ENCODE measurements at places on chromosomes 3 and 15. TPM values are rescaled to one million over a fixed set of nuclear protein-coding genes. Genes with fewer than 3 reads are reported as not detected.

Gene DLL4
- total RNA-seq: 0.17 TPM

Gene ADAMTSL3
- under 0.01 TPM for total RNA-seq

Gene FOXB1
- not detected for total RNA-seq

Gene C3orf85
- not detected for total RNA-seq

DNA sequence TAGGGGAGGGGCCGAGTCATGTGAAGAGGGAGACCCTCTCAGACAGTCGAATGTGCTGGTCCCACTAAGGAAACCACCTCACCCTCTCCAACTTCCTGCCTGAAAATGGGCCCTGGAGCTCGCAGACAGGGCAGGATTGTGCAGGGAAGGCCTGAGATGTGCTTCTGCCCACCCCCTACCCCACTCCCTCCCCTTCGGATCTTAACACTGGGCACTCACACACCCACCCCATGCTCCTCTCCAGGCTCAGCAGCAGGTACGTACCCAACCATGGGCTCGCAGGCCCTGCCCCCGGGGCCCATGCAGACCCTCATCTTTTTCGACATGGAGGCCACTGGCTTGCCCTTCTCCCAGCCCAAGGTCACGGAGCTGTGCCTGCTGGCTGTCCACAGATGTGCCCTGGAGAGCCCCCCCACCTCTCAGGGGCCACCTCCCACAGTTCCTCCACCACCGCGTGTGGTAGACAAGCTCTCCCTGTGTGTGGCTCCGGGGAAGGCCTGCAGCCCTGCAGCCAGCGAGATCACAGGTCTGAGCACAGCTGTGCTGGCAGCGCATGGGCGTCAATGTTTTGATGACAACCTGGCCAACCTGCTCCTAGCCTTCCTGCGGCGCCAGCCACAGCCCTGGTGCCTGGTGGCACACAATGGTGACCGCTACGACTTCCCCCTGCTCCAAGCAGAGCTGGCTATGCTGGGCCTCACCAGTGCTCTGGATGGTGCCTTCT, 20.0 kb downstream of the ATRIP start:
- DNase-seq: peak; percentile 25

- peak; percentile 69 for DNase-seq
These were observed 19.6 kb upstream of the NSMCE3 start for GRCh38 chr15:29289173-29289572.

DNA sequence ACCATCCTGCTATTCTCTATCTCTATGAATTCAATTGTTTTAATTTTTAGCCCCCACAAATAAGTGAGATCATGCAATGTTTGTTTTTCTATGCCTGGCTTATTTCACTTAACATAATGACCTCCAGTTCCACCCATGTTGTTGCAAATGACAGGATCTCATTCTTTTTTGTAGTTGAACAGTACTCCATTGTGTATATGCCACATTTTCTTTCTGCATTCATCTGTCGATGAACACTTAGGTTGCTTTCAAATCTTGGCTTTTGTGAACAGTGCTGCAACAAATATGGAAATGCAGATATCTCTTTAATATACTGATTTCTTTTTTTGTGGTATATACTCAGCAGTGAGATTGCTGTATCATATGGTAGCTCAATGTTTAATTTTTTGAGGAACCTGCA, 58.7 kb downstream of the RETNLB start:
- DNase-seq: no peak

DNA sequence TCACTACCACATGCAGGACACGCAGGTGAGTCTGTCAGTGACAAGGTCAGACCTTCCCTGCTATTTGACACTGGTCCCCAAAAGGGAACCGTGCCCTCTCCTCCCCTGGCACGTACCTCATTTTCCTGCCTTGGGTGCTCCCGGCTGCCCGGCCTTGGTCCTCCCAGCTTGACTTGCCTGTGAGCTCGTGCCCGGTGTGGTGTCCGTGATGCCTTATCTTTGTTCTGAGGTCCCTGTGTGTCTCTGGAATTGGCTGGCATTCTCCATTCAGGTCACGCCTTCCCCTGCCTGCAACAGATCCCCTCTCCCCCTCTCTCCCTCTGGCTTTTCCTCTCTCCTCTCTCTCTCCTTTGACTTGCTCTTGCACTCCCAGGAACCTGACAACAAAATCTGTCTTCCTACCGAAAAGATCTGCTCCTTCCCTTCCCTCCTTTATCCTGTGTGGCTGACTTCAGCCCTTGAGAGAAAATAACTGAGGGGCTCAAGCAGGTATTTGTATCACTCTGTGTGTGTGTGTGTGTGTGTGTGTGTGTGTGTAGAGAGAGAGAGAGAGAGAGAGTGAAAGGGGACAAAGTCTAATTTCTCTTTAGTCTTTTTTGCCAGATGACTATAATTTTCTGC, at the start of gene MASP1:
Gene MASP1, minus strand, starts transcription at position 226 of the 621 bp plus-strand sequence. Its CDS starts 105 bp downstream, at position 121.
- DNase-seq: no peak

- no peak for DNase-seq
These were observed 245.2 kb downstream of the IL20RB start for GRCh38 chr3:137202941-137203340.

DNA sequence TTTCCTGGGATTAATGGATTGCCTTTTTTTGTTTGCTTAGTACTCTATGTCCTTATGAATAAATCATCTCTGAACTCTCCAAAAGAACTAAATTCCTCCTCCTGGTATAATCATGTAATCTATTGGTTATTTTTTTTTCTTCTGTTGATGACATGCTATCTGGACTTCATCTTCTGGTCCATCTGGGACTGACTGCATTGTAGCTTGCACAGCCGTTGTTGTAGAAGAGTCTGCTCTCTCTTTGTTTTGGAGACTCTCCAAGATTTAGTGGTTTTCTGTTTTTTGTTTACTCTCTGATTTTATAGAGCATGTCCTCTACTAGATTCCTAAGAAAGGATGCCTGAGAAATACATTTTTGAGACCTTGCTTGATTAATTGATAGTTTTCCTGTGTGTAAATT, 19.1 kb downstream of the IREB2 start:
- DNase-seq: peak; percentile 91

GRCh38 chr3:129410971-129411370, 17.5 kb downstream of the EFCAB12 start:
- DNase-seq: no peak

DNA sequence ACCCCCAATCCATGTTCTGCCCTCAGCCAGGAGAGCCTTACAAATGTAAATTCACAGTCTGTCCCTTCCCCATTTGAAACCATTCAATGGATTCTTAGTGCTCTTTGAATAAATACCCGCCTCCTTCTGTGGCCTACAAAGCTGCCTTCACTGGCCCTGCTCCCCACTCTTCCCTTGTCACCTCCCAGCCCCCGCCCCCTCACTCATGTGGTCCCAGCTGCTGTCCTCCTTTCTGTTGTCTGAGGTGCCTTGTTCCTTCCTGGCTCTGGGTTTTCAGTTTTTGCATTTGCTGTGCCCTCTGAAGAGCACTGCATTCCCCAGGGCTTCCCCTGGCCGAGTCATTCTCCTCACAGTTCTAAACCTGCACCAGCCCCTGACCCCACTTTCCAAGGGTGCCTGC, 3.2 kb downstream of the EFCAB12 start:
- DNase-seq: no peak

DNA sequence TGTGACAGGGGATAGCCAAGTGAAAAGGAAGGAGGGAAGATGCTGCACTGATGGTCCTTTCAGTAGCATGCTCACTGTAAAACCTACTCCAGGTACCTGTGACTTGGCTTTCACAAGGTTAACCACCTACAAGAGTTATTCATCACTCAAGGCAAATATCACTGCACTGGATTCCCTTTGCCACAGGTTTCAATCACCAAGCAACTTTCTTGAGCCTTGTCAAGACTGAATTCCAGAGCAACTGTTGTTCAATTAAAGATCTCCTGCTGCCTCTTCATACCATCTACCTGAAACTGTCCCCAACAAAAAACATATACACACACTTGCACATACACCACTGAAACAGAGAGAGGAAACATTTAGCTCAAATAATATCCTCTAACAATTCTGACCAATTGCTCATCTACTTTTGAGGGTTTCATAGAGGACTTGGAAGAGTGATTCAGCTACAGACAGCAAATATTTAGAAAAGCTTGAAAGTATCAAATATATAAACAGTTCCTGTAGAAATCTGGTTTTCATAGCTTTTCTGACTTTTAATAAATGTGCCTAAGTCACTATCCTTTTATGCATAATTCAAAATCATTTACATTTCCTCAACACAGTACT, 6.5 kb downstream of the IGF2BP2 start:
- peak; percentile 31 for DNase-seq
